ENCODE measurements at places on chromosomes 3 and 15.
A peak's percentile ranks its signal among the peaks of the same experiment; 100 is the strongest.

DNA sequence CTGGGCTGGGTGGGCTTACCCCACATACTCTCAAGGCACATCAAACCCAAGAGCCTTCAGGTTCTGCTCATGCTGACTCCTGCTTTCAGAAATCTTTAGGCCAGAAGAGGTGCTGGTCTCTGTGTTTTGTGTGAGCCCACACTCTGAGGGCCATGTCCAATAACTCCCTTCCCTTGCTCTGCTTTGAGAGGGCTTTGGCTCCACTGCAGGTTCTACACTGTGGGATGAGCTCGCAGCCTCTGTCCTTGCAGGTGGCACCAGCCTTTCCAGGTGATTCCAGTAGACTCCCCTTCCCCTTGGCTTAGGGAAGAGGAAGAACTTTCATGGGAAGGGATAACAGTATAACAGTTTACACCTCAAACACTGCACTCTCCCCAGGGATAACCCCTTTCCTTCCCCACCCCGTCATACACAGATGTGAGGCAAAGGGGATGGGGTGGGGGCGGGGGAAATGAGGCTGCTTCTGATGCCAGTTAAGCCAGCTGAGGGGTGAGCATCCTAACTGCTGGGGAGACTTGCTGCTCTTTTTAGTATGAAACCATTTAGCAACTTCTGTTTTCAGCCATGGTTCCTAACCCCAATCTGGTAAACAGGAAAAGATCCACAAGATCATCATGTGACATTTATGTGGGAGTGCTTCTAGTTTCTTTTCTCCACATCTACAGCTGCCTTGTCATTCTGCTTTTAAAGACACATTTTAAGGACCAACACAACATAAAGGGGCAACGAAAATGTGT is 262.4 kb downstream of the SLC9A9 start:
- DNase-seq: no peak

DNA sequence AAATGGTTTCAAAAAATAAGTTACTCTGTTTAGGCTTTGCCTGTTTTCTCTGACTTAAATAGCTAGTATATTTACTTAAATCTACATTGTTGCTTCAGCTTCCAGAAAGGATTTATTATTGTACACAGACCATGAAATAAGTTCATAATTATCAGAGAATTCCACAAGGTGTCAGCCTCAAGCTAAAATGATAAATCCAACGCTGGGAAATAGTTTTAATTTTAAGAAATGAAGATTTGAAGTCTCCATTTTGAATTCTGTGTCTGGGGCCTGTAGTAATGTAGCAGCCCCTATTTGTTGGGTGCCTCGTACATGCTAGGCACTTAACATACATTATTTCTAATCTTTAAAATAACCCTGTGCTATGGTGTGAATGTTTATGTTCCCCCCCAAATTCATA is 92.6 kb upstream of the KCNMB2 start:
- peak; percentile 30 for DNase-seq

GRCh38 chr15:56725386-56725785 is 7.9 kb downstream of the ZNF280D start:
- DNase-seq: no peak

DNA sequence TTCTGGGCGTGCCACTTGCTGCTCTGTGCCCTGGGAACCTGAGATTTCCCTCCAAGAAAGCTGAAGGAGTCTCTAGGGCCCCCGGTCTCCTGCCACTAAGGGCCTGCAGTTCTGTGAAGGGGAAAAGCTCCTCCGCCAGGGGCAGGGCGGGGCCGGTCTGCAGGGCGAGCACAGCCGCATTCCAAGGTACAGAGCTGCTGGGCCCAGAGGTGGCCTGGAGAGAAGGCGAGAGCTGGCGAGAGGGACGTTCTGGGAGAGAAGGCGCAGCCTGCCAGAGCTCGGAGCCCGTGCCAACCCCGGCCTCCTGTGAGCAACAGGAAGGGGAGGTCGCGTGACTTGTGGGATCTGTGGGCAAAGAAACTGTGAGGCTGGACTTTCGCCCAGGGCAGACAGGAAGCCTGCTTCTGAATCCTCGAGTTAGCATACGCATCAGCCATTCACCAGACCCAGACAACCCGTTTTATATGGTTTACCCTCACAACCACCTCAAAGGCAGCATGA is 500.4 kb downstream of the SHQ1 start:
- DNase-seq: peak; percentile 91

DNA sequence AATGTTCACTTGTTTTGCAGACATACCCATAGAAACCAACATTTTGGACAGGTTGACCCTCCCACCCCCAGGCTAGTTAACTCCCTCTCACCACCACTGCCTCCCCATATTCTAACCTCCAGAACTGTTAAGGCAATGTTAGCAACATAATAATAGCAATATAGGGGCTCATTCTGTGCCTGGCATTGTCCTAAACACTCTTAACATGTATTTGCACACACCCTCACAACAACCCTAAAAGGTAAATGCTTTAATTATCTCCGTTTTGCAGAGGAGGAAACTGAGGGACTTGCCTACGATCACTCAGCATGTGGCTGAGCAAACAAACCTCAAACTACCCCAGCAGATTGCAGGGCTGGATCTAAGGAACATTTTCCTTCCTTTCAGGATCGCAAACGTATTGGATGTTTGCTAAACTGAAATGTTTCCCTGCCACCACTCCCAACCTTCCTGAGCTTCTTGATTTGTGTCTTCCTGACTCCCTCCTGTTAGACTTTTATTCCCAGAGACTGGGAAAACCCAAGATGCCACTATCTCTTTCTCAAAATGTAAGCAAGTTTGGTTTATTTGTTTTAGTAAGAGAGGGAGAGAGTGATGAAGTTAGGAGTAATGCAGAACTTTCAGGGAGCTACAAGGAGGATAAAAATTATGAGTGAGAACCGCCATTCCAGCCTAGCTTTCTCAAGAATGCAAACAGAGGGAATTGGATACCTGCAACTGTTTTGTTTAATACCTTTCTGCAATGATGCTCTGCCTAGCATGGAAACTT is 1.3 kb downstream of the SCG5 start:
- DNase-seq: no peak

DNA sequence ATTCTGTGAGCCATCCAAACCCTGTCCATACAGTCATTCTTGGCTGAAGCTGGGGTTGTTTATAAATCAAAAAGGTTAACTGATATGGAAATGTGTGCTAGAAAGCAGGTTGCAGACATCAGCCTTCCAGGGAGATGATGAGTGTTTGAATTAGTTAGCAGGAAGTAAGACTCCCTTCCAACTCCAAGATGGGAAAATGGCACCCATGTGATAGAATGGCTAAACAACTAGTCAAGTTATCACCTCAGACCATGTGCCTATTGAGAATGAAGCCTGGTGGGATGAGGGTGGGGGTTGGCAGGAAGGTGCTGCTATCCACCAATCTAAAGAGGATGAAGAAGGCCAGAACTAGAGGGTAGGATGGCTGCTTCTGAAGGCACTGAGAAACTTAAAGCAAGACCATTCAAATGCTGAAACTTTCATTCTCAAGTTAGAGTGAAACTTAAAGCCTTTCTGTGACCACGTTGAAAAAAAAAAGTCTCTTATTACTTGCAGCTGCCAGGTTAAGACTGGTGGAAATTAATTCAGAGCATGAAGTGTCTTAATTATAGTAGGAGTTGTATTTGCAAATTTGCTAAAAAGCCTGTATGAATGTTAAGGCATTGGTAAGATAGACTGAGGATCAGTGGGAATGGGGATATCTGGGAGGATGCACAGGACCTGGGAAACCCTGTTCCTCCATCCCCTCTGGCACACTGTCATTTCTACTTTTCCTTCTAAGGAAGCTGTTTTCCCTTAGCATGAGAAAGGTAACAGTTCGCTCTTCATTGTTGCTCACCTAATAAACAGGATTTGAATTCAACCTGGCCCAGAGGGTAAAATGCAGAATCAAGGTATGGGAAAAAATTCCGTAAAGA is 36.8 kb downstream of the CCR3 start:
- DNase-seq: no peak

- DNase-seq: no peak
These were observed 127.0 kb downstream of the ADAMTS9 start for GRCh38 chr3:64560791-64561190.

- DNase-seq: no peak
These were observed 578.6 kb downstream of the RSL24D1 start for GRCh38 chr15:54618120-54618519.

- peak; percentile 89 for DNase-seq
These were observed 152.7 kb downstream of the CD47 start for GRCh38 chr3:107938143-107938542.

DNA sequence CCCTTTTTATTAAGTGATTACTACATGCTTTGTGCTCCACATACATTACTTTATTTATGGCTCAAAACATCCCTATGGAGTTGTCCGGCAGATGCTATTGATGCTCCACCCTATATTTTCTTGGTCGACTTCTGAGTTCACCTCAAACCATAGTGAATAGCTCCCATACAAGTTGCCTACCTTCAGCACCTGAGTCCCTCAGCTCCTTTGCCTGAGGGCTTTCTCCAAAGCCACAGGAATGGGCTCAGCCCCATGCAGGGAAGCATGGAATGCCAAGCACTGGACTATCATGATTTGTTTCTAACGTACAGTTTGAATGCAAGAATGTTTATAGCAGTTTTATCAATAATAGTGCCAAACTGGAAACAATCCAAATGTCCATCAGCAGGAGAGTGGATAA is 124.8 kb upstream of the TNIK start:
- no peak for DNase-seq

GRCh38 chr15:100106732-100107131 is 235.0 kb downstream of the ADAMTS17 start:
- no peak for DNase-seq

DNA sequence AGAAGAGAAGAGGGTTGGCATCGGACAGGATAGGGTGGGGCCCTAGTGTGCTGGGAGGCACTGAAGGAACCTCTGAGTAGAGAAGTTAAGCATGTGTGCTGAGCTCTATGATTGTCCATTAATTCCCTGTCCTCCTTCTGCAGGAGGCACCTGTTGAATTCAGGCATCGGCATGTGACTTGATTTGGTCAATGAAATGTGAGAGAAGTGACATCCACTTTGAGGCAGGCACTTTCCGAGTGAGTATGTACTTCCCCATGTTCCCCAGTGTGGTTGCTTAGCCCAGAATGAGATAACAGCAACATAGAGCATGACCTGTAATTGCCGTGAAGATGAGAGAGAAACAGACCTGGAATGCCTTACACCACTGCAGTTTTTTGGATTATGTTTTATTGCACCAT is 224.8 kb downstream of the RPLP1 start:
- DNase-seq: no peak

DNA sequence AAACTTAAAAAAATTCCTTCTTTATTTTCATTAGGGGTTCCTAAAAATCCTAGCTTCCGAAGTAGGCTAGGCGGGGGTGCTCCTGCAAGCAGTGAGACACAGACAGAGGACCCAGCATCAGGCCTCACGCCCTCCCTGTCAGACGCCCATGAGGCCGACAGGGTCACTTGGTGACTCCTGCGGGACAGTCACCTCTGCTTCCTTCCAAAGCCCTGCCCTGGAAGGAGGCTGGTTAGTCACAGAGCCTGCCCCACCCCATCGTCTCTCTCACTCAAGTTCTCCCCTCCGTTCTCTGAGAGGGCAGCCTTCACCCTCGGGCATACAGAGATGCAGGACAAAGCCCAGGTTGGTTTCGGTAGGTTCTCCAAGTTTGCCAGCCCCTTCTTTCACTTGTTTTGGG is 38.6 kb downstream of the EHD4 start:
- DNase-seq: no peak

- no peak for DNase-seq
These were observed 23.4 kb downstream of the PLSCR4 start for GRCh38 chr3:146227486-146227885.

DNA sequence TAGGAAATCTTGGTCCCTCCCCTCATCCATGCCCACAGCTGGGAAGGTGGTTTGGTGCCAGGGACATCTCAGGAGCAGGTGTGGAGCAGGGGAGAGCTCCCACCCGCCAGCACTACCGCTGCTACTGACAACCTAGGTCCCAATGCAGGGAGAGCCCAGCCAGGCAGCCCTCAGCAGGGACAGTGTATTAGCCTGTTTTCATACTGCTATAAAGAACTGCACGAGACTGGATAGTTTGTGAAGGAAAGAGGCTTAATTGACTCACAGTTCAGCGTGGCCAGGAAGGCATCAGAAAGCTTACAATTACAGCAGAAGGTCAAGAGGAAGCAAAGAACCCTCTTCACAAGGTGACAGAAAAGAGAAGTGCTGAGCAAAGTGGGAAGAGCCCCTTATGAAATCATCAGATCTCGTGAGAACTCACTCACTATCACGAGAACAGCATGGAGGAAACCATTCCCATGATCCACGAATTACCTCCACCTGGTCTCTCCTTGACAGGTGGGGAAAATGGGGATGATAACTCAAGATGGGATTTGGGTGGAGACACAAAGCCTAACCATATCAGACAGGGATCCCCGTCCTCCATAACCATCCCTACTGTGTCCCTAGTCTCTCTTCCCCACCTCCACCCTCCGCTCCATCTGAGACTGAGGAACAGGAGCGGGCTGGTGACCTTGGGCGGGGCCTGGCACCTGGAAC is 218.6 kb downstream of the TBC1D2B start:
- DNase-seq: no peak

- no peak for DNase-seq
These were observed 82.7 kb upstream of the CHD2 start for GRCh38 chr15:92817339-92817886.

DNA sequence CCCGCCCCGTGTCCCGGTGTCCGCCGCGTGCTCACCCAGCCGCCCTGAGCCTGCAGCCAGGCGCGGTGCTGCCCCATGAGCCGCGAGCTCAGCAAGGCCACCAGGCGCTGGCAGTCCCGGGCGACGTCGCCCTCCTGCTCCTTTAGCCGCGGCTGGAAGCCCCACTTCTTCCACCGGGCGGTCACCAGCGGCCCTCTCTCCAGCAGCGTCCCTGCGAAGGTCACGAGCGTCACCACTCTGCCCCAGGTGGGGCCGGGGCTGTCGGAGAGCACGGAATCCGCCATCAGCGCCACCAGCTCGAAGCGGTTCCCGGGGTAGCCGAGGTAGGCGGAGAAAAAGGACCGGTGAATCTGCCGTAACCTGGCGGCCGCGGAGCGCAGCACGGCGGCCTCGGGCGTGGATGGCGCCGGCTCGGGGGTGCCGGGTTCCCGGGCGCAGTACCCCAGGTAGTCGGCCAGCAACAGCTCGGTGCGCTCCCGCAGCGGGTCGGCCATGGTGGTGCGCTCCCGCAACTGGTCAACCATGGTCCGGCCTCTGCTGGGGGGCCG is 298 bp downstream of the BCL2L10 start:
- no peak for DNase-seq

All from AG10803 (cell line).